Endothelial cell of umbilical vein (primary cell): ENCODE measurements at places on chromosomes 13 and 19. TPM values are rescaled to one million over a fixed set of nuclear protein-coding genes. Genes with fewer than 3 reads are reported as not detected.

Gene TPGS1
- polyA plus RNA-seq: 20.9 and 24.2 TPM in 2 replicates

Gene ZNF773
- polyA plus RNA-seq: 4.0 and 5.1 TPM in 2 replicates

Gene ZNF317
- 13.8 and 14.2 TPM in 2 replicates for polyA plus RNA-seq

Gene DPRX
- polyA plus RNA-seq: not detected in 2 replicates

Gene RAB8A
- polyA plus RNA-seq: 62.1 and 81.5 TPM in 2 replicates

Gene NLRP7
- not detected in 2 replicates for polyA plus RNA-seq

Gene ZIC2
- 0.03 TPM in 1 of 2 replicates, not detected in the other for polyA plus RNA-seq

Gene CASP14
- polyA plus RNA-seq: not detected in 2 replicates
